Adrenal gland (tissue), 19 donors: ENCODE measurements at places on chromosomes 6 and 20.

GRCh38 chr6:17202526-17202925 is 78.6 kb upstream of the RBM24 start:
- DNase-seq: no peak

- no peak for DNase-seq
These were observed 295.8 kb downstream of the TBC1D7 start for GRCh38 chr6:13032566-13032965.

DNA sequence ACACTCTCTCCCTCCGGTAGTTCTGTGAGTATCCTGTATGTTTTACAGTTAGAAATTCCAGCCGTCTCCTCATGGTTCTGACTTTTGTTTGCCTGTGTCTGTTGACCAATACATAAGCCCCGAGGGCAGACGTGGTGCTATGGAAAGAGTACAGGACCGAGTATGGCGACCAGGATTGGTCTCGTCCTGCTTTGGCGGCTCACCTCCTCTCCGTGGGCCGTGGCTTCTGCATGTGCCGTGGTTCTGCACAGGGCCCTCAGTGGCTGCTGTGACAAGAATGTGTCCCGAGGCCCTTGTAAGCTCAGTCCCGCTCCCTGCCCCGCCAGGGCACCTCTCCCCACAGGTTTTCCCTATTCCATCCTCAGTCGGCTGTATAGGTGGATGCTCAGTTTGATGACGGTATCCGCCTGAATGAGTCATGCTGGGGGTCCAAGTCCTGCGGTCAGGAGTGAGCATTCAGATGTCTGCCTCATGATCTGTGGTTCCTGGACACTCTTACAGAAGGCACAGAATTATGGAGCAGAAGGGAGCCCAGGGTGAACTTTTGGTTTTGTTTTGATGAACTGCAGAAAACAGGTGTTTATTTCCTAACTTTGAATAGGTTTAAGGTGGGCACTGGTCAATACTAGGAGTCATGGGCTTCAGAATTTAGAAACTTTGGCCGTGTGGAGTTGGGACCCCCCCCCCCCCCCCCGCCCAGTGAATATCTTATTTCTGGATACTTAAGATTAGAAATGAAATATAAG is 1.2 kb downstream of the ARFGAP1 start:
- DNase-seq: no peak

- no peak for DNase-seq
These were observed 60.5 kb downstream of the DST start for GRCh38 chr6:56582236-56582635.
